Occipital lobe (tissue), 3 donors: ENCODE measurements at places on chromosomes 6 and 20. TPM values are rescaled to one million over a fixed set of nuclear protein-coding genes. Genes with fewer than 3 reads are reported as not detected.

LTA gene
- not detected for total RNA-seq

KCNS1 gene
- total RNA-seq = 2.7 TPM

ULBP2 gene
- total RNA-seq = 5.3 TPM

TREML1 gene
- total RNA-seq = not detected

HCRTR2 gene
- 14.3 TPM for total RNA-seq

C20orf173 gene
- not detected for total RNA-seq

UBE3D gene
- 25.9 TPM for total RNA-seq

ZNF133 gene
- 35.4 TPM for total RNA-seq

LTB gene
- 0.31 TPM for total RNA-seq

RAET1G gene
- not detected for total RNA-seq

ABHD12 gene
- total RNA-seq = 39.0 TPM

GATA5 gene
- total RNA-seq = 0.16 TPM

- no peak for DNase-seq
Measured at GRCh38 chr6:158029668-158030230, 48.1 kb downstream of the SYNJ2 start.

GRCh38 chr20:17580895-17581294 is 11.0 kb downstream of the DSTN start:
- no peak for DNase-seq

- DNase-seq = no peak
Measured at GRCh38 chr20:42051921-42052320, 433.7 kb upstream of the CHD6 start.

DNA sequence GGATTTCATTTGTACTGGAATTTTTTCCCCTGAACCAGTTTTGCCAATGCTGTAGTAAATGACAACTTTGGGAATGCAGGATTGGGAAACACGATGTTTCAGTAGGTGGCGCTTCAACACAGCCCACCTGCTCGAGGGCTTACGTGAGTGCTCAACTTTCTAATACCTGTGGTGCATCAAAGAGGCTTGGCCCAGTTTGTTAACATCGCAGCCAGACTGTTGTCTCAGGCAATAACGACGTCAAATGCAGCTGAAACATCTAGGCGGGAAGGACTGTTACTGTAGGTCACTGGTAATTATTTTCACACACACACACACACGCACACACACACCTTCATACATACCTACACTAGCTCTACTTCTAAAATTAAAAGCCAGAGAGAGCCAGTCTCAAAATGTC is 815.5 kb upstream of the SLC35B3 start:
- DNase-seq = no peak

GRCh38 chr20:1265226-1265915 is 723 bp upstream of the SNPH start:
- no peak for DNase-seq

DNA sequence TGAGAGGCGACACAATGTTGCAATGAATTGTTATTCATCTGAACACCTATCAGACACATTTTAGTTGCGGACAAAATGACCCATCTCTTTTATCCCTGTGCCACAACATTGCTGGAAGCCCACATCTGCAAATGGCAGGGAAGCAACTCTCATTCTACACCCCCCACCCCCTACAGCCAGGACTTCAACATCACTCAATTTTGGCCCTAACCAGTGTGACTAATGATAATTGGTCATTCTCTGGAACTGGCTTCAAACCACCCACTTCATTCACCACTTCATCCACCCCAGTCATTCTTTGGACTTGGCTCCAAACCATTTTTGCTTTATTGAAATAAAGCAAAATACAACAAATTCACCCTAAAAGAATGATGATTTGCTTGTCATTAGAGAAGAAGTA is 1.5 kb downstream of the GCM2 start:
- DNase-seq = no peak

DNA sequence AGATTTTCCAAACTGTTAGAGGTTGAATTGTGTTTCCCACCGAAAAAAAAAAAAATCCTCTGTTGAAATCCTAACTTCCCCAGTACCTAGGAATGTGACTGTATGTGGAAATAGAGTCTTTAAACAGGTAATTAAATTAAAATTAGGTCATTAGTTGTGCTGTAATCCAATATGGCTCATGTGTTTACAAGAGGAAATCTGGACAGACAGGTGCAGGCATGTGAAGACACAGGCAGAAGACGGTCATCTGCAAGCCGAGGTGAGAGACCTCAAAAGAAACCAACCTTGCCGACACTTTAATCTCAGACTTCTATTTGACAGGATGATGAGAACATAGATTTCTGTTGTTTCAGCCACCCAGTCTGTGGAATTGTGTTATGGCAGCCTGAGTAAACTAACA is 28.6 kb upstream of the EZR start:
- no peak for DNase-seq

- DNase-seq = no peak
Measured at GRCh38 chr6:136031982-136032381, 180.5 kb downstream of the PDE7B start.

DNA sequence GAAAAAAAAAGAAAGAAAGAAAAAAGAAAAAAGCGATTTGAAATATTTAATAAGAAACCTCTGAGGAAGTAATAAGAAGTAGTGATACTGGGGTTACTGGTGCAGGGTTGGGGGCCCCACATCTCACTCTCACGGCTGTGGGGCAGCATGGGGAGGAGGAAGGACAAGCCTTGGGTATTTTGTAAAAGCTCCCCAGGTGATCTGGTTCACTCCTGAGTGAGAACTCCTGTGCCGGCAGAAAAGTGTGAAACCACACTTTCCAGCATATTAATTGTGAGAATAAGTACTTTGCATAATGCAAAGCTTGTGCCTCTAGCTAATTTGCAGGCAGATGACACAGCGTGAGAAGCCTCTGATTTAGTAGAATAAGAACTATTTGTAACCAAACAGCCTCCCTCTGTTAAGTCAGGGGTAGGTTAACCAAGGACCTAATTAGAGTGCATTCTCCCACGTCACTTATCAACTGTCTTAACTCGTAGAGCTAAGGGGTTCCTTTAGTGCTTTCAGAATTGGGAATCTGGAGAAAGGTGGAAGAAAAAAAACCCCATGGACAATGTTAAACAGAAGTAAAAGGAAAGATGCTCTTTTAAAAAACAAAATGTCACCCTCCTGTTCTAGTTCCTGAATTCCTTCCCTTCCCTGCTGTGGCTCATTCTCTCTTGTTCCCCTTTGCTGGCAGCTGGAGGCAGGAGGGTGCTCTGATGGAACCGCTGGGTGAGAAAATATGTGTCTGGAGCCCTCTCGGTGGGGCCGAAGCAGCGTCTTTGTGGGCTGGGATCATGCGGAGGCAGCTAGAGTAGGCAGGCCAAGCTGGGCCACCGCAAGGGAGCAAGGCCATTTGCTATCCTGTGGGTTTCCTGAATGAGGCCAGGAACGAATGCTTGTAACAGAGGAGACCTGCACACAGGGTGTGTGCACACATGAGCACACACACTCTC is 108.7 kb downstream of the FYN start:
- no peak for DNase-seq

DNA sequence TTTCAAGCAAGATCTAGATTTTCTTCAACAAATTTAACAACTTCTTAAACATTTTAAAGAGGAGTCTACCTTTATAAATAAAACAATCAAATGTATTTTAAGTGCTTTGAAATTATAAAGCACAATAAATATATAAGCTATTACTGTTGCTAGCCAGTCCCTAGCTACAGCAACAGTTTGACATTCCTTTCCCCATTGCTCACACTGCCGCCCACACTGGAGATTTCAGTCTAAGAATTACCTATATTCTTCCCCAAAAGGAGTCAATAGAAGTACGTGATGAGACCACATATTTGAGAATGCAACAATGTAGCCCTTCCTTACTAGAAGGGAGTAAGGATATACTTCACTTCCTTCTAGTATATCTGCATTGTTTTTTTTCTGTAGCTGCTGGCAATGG is 65.3 kb upstream of the RNF146 start:
- no peak for DNase-seq

- no peak for DNase-seq
Measured at GRCh38 chr20:37808233-37809070, 94.5 kb upstream of the VSTM2L start.

- DNase-seq = no peak
Measured at GRCh38 chr6:125165256-125165655, 11.7 kb downstream of the TPD52L1 start.

GRCh38 chr20:31666258-31667042 is 28.7 kb downstream of the COX4I2 start:
- DNase-seq = peak; percentile 26

GRCh38 chr20:58146746-58147140 is 81.7 kb downstream of the ANKRD60 start:
- DNase-seq = no peak

- DNase-seq = no peak
Measured at GRCh38 chr6:169626649-169627048, 75.2 kb downstream of the WDR27 start.

- no peak for DNase-seq
Measured at GRCh38 chr20:63032026-63032800, 25.4 kb upstream of the BHLHE23 start.

DNA sequence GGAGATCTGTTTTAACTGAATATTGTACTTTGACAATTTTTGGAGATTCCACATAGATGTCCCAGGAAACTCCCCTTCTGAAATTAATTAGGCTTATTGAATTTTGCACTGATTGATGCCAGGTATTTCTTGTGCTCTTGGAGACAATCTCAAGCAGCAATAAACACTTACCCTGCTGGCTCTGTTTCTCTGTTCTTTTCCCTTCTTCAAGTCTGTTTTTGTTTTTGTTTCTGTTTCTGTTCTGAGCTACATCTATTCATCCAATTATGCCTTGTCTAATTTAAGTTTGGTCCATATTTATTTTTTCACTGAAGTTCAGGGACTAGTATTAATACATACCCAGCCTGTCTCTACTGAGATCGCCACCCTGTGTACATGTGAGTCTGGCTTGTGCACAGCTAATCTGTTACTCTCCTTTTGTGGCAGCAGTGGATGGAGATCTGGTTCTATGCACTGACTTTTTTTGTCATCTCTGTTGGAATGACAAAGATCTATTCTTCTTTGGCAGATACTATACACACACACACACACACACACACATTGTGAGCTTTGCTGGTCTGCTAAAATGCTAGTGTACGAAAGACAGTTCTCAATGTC is 51.9 kb downstream of the IL22RA2 start:
- no peak for DNase-seq

GRCh38 chr6:155378724-155379123 is 64.4 kb upstream of the TFB1M start:
- no peak for DNase-seq

DNA sequence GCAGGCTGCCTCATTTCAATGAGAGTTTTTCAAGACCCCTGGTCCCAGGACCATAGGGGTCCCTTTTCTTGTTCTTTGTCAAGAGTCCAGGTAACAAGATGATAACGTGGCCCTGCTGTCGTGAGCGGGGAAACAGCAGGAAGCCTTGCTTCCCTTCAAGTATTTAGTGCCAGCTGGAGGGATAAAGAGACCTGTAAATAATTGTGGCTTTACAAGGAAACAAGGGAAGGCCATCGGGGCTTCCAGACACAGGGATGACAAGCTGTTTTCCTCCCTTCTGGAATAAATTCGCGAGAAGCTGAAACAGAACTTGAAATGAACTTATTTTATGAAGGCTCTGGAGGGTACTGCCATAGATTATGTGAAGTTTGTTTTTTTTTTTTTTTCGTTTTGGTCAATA is 163.2 kb downstream of the SYNDIG1 start:
- DNase-seq = no peak

- DNase-seq = no peak
Measured at GRCh38 chr6:155409391-155409790, 46.2 kb downstream of the NOX3 start.

DNA sequence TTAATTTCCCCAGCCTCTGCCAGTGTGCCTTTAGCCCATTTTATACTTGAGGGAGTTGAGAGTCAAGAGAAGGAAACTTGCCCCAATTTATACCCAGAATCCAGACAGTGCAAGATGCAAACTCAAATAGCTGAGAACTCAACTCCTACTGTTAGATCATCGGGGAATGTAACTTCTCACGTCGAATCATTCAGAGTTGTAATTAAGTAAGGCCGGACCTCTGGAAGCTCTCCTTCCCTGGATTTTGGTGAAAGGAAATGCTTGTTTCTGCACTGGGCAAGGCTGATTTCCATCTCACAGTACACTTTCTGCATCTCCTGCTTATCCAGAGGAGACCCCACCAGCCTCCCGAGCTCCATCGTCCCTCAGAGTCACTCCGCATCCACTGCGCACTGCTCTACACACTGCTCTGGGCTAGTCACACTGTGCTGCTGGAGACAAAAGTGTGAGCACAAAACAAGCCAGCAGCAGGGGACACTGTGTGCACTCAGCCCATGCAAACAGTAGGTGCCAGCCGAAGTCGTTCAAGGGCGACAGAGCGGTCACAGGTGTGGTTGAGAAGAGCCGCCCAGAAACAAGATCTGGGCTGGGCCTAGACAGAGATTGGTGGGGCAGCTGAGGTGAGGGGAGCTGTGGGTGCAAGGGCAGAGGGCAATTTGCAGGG is 150.4 kb upstream of the QKI start:
- DNase-seq = no peak

DNA sequence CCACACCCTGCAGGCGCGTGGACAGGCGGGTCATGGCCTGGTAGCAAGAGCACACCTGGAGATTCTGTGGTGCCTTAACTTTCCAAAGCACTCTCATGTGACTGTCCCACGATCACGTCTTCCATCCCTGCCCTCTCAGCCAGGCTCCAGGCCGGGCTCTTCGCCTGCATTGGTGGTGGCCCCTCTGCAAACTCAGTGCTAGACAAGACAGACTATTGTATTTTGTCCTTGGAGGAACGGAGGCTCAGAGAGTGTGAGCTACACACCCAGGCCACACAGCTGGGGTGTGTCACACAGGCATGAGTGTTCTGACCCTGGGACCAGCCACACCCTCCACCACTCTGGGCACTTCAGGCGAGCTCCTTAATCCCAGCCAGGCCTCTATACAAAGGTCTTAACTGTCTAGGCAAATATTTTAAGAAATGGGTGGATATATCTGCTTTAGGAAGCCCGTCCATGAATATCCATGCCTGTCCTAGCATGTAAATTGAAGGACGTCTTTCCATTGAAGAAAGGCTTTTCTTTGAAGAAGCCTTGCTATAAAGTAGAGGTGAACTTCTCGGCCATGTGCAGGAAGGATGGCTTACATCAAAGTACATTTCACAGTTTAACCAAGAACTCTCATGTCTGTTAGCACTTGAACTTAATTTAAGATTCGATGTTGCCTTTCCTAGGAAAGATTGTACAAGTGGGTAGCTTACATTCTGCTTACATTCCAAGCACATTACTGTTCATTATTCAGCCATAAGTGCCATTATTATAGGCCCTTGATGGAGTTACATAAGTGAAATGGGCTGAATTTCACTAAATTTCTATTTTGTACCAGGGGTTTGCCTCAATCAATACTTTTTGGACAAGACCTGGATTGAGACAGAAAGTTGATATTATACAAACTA is 263.9 kb downstream of the DLL1 start:
- no peak for DNase-seq

DNA sequence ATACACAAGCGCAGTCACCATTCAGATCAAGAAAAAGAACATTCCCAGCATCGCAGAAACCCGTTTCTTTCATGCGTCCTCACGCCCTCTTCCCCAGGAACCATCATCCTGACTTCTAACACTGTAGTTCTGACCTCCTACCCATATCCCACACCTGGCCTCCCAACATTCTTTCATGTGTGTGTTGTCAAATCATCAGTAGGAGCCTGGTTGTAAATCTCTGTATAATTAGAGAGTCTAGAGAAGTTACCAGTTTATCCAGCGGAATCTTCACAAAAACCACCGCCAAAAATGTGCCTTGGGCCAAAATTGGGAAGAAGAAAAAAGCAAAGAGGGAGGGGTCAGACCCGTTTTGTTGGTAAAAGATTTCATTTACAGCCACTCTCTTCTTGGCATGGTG is 91.6 kb downstream of the RTN4IP1 start:
- no peak for DNase-seq
